Choroid plexus epithelial cell (primary cell): ENCODE measurements at places on chromosomes 7 and 10.

DNA sequence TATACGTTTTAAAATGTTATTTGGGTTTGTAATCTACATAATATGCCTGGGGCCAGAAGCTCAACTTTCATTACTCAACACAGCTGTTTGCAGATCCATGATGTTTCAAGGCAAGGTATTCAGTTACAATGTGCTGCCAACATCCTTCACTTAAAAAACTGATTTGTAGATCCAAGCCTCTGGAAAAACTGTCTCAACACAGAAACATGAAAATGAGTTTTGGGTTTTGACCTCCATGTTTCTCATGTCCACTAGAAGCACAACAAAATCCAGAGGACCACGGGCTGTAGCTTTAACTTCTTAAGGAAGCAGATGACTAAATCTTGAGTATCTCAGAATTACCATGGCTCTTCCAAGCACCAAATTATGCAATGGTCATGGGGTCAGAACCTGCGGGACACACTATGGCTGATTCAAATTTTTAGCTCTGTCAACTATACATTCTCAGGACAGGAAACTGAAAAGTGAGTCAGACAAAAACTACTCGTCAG lies 247.1 kb upstream of the GRB10 start:
- peak; percentile 92 for DNase-seq

- peak; percentile 99 for DNase-seq
Observed at GRCh38 chr7:2399848-2400587, 3.4 kb upstream of the CHST12 start.

DNA sequence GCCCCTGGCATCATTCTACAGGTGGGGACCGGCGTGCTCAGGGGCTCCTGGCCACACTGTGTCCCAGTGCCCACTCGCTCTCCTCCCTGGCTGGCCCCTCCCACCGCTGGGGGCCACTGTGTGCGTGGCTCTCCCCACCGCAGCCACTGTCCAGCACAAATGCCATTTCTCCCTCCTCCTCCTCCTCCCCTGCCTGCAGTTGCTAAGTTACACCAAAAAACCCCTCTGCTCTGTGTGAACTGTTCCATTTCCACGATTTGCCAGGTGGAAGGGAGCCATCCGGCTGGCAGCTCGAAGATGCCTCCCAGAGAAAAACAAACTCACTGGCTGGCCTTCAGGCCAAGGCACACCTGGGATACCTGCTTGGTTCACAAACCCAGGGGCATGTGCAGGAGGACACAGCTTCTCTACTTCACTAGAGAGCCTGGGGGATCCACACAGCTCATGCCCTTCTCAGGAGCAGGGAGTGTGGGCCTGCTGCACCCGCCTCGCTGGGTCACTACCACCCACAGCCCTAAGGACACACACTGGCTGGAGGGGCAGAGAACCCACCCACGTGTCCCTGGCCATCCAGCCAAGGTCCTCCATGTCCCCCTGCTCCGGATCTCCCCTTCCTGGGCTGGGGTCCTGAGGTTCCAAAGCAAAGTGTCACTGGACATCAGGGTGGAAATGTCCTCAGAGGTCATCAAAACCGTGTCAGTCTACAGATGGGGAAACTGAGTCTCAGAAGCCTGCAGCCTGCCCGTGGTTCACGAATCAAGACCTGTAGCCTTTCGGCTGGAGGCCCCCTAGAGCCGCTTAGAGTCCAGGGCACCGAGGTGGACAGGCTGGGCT lies 1.7 kb downstream of the RASGEF1A start:
- no peak for DNase-seq

DNA sequence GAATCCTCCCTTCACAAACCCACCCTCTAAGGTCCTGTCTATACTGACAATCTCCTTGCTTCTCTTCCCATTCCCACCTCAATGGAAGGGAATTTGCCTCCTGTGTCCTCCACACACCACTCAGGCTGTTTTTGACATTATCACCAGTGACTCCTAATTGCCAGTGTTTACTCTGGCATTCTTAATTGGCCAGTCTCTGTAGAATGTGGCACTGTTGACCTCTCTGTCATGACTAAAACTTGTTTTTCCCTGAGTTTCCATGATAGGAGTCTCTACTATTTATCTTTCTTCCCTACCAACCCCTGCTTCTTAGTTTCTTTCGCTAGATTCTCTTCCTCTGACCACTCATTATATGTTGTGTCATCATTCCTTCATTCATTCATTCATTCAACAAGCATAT lies 12.1 kb downstream of the SLC16A12 start:
- no peak for DNase-seq

DNA sequence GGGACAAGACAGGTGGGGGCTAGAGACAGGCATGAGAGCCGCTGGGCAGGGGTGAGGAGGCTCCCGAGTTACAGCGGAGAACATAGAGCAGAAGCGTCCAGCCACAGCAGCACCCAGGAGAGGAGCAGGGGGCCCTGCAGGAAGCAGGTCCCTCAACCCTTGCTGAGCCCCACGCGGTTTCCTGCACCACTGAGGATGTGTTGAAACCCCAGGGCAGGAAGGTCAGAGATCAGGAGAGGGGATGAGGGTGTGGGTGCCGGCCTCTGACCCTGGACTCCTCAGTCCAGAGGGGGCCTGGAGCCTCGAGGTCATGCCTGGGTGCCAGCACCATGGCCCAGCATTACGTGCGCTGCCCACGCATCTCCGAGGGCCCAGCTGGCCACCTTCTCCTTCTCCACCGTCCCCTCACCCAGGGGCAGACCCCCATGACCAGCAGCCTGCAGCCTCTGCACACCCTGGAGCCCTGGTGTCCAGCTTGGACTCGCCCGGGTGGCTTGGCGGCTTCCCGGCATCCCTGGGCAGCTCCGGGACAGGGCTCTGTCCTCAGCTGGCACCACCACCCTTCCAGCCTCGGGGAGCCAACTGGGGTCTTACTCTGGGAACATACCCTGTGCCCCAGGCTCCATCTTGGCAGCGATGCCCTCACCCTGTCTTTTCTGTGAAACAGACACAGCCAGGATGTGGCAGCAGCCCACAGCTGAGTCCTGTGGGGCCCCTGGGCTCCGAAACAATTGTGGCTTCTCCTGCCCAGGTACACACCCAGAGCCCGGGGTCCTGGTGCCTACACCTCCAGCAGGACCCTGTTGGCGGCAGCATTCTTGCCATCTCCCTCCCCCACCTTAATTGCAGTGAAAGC lies 52.0 kb downstream of the STK32C start:
- DNase-seq, result no peak

DNA sequence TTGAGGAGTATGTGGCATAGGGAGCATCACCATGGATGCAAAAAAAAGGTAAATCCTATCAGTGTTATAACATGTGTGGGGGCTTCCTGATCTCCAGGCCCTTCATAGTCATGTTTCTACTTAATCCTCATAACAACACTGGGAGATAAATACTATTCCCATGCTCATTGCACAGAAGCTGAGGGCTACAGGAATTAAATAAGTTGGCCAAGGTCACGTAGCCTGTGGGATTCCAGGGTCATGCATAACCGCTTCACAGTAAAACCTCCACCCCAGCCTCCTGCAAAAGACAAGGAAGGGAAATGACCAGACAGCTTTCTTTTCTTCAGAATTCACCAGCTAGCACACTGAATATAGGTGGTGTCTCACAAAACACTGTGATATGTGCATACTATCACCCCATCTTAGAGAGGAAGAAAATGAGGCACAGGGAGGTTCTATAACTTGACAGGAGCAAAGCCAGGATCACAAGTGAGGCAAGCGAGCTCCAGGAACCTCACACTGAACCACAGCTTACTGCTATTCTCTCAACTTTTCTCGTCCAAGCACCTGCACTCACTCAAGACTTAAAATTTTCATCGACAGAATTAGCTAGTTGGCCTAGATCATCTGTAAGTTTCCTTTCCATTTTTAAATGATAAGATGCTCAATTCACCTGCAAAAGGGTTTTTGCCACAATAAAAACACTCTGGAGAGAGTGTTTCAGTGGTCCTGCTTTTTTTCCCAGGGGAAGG lies 13.4 kb downstream of the JAZF1 start:
- DNase-seq, result peak; percentile 51

DNA sequence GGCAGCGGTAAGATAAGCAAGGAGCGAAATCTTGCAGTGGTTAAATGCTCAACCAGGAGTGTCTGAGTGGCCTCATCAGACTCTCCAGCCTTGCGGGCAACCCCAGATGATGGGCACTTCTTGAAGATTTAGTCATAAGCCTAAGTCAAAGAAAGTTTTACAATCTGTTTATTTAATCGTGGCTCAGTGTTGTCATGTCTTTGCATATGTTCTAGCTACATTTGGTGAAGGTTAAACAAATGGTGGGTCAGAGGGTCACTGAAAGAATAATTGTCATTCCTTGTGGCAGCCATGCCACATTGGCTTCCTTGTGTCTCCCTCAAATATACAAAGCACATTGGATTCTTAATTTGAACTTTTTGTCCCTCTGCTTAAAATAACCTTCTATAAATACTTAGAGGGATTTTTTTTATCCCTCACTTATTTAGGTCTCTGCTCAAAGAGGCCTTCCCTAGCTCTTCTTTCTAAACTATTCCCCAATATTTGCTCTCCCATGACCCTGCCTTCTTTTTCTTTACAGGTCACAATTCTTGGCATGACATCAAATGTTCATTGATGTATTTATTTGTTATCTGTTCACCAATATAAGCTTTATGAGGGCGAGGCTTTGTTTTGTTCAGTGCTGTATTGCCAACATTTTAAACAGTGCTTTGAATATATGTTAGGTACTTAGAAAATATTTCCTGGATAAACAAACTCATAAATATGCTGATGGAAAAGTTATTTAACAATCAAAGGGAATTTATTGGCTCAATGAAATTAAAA lies 68.7 kb downstream of the NEUROD6 start:
- no peak for DNase-seq

DNA sequence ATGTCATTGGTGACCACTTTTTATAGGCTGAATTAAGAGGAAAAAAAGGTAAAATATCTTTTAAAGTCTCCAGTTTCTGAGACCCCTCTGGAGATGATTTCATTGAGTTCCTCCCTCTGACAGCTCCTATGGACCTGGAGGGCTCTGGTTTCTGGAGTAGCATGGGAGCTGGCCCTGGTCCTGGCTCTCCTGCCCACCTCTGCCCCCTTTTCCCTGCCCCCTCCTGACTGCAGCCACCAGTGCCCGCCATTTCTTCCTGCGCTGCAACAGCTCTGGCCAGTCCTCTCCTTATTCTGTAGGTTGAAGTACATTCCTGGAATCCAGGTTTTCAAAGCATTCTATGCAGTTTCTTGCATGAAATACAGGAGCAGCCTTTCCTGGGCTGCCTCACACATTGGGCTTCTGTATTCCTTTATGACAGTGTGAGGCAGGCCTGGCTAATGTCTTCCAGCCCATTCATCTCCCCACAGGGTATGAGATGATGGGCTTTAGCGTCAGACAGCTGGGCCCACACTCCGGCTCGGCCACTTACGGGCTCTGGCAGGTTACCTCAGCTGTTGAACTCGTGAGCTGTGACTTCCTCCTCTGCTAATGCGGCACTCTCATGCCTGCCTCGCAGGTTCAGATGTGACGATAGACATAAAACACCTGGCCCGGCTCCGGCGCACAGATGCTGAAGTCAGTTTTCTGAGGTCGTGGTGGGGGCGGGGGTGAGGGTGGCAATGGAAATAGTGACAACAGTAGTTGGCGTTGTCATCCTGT lies 101.7 kb downstream of the MGMT start:
- DNase-seq, result no peak

DNA sequence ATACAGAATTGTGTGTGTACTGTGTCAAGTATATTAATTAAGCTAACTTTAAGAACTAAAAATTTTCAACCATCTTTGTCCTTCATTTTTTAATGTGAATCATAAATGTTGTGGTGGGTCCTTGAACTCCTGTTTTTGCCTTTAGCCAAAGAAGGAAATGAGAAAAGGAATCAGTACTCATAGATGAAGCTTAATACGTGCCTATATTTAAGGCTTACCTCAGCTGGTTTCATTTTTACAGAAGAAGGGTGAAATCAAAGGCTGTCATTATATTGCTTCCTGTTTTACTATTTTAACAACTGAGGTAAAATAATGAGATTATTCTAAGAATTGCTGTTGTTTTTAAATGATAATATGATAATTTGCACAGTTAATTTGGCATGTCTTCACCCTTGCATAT lies 6.3 kb upstream of the SNX13 start:
- no peak for DNase-seq

DNA sequence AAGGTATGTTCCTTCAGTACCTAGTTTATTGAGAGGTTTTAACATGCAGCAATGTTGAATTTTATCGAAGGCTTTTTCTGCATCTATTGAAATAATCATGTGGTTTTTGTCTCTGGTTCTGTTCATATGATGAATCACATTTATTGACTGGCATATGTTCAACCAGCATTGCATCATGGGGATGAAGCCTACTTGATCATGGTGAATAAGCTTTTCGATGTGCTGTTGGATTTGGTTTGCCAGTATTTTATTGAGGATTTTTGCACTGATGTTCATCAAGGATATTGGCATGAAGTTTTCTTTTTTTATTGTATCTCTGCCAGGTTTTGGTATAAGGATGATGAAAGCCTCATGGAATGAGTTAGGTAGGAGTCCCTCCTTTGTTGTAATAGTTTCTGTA lies 204.0 kb upstream of the GNAI1 start:
- DNase-seq, result no peak

- no peak for DNase-seq
Observed at GRCh38 chr7:29158795-29159423, 12.6 kb upstream of the CPVL start.

GRCh38 chr7:105622106-105622731 lies 40.9 kb upstream of the EFCAB10 start:
- DNase-seq, result no peak

- DNase-seq, result no peak
Observed at GRCh38 chr10:120047926-120048325, 155.4 kb downstream of the SEC23IP start.

GRCh38 chr10:10992961-10993714 lies 24.5 kb upstream of the CELF2 start:
- no peak for DNase-seq

GRCh38 chr10:24674892-24675632 lies 48.6 kb downstream of the ARHGAP21 start:
- no peak for DNase-seq

GRCh38 chr7:6228361-6229229 lies 43.8 kb downstream of the CYTH3 start:
- DNase-seq, result peak; percentile 78

GRCh38 chr10:33423154-33423529 lies 88.7 kb upstream of the NRP1 start:
- no peak for DNase-seq

DNA sequence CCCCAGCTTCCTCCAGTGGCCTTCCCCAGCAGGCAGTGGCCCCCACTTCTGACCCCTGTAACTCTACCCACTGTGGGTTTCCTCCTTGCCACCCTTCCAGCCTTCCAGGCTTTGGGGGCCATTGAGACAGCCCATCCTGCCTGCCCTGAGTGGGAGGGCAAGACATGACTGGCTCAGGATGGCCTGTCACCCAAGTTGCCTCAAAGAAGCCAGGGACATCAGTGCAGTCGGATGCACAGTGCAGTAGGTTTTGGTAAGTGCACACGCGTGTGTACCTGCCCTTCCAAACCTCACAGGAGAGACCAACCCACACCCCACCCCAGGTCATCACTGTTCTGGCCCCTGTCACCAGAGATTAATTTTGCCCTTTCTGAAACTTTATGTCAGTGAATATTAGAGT lies 22.7 kb downstream of the ZMIZ2 start:
- DNase-seq, result no peak

DNA sequence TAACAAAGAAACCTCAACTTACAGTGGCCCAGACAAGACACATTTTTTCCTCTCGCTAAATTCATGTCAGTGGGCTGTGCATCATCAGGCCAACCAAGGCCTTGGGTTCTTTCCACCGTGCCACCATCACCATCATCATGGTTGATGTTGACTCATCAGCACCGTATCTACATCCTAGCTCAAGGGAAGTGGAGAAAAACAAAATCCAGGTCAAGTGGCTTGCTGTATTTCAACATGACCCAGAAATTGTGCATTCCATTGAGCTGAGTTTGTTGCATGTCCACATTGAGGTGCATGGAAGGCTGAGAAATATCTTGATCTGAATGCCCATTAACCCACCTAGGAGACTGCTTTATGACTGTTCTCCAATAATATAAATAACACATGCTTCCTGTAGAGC lies 312.4 kb upstream of the CDC14C start:
- peak; percentile 5 for DNase-seq
